ENCODE measurements at places on chromosomes 12 and 14. TPM values are rescaled to one million over a fixed set of nuclear protein-coding genes. Genes with fewer than 3 reads are reported as not detected.

IL22 gene
- not detected for total RNA-seq

GRCh38 chr12:131266591-131267467 is 313.1 kb downstream of the ADGRD1 start:
- peak; percentile 35 for DNase-seq

- DNase-seq = no peak
Observed at GRCh38 chr12:49730568-49731101, 10.7 kb upstream of the TMBIM6 start.

DNA sequence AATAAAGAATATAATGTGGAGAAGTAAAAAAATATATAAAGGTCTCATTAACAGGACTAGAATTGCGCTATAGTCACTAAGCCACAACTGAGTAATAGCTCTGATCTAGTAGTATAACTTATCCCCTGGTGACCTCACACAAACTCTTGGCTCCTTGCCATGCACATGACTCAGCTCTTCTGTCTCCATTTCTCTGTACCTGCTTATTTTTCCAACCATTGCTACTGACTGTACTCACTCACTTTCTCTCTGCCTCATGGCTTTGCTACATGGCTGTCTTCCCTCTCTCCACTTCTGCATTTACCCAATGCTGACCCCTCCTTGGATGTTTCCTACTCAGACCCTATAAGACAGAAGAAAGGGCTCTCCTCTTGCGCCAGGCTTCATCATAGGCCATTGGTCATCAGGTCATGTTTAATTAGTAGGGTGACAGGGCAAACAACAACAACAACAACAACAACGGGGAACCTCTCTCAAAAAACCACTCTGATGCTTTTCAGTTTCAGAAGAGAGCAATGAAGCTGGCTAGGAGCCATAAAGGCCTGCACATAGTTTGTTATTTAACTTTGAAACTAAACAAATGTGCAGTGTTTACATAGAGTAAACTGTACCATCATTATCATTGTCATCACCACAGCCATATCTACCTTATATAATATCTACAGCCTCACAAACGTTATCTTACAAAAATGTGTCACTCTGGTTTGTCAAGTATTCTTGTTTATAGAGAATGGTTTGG is 25.6 kb upstream of the KRAS start:
- DNase-seq = no peak

RPL10L gene
- total RNA-seq = not detected

DNA sequence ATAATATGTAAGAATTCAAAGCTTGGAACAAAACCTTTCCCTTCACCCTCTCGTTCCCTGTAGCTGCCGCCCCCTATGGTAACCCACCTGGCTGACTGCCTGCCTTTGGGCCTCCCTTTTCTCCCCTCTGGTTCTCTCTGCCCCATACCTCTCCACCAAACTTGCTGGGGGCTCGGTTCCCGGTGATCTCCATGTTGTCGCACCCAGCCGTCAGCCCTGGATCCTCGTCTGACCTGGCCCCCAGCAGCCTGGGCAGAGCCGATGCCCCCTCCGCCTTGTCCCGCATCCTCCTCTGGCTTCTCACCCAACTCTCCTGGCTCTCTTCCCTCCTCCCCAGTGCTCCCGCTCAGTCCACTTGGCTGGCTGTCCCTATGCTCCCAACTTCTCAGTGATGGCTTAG is 4.5 kb downstream of the CYP46A1 start:
- DNase-seq = no peak

- no peak for DNase-seq
Observed at GRCh38 chr12:51334764-51335163, 10.8 kb upstream of the BIN2 start.

GRCh38 chr12:76201316-76201715 is 116.8 kb upstream of the NAP1L1 start:
- DNase-seq = no peak

GRCh38 chr14:70934502-70935134 is 27.4 kb downstream of the PCNX1 start:
- no peak for DNase-seq

GRCh38 chr14:89401761-89402160 is 15.3 kb downstream of the FOXN3 start:
- no peak for DNase-seq

GRCh38 chr14:100827101-100828021 is 1.4 kb downstream of the MEG3 start:
- DNase-seq = peak; percentile 39

FBXL14 gene
- 7.0 TPM for total RNA-seq

- peak; percentile 90 for DNase-seq
Observed at GRCh38 chr12:124457287-124458219, 109.9 kb downstream of the NCOR2 start.

NPFF gene
- not detected for total RNA-seq

DNA sequence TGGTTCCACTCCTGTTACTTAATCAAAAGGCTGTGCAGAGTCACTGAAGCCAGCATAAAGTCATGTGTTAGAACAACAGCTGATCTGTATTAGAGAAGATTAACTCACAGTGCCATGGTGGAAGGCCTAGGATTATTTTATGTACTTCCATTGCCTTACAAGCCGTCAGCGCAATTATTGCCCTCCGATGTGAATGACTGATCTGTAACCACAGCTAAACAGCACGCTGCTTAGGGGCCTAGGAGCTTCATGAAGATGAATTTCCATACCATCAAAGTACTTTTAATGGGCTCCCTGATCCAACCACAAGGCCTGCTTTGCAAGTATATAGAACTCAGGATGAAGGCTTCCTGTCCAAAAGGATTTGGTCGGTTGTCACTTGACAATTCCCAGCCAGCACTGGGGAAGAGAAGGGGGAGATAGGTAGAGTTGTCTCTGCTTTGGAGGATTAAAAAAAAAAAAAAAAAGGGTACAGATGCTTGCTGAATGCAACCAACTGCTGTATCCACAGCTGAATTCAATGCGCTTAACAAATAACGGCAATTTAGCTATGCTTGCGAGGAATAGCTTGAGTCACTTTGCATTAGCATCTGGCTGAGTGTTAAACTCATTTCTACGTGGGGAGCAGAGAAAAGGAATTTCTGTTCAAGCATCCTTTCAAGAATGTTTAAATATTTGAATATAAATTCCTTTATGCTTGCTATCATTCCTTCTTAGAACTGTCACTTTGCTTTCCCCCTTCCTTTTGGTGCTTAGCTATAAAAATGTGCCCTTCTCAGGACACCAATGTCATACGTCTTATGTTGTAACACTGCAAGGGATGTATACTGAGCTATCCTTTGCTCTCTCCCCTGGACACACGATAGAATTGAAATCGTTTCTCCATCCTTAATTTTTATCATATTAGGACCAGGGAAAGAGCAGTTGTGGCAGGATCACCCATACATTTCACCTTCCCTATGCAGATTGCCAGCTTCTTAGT is 387.8 kb downstream of the SOX5 start:
- DNase-seq = no peak

DNA sequence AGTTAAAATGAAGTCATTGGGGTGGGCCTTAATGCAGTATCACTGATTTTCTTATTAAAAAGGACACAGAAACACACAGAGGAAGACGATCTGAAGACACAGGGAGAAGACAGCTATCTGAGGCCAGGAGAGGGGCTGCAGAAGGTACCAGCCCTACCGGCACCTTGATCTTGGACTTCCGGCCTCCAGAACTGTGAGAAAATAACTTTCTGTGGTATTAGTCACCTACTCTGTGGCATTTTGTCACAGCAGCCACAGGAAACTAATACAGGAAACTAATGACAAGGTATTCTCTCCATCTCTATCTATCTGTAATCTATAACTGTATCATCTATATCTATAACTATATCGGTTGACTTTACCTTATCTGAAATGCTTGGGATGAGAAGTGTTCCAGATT is 1149.5 kb downstream of the BCL11B start:
- no peak for DNase-seq

GRCh38 chr12:5177731-5178130 is 134.1 kb downstream of the KCNA5 start:
- DNase-seq = no peak

BBOF1 gene
- total RNA-seq = 2.3 TPM

DNA sequence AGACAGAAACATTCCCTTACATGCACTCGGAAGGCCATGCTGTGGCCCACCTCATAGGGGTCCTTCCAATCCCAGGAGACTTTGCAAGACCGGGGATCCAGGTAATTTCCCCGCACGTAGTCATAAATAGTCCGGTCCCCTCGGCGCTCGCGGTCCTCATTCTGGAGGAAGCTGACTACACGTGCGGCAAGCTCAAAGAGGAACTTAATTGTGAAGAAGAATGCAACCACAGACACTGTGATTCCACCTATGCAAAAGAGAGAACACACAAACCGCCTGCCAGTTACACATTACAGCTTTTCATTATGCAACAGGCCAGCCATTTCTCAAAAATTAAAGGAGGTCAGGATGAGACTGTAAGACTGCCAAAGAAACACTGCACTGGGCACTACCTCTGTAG is 28.4 kb downstream of the AREL1 start:
- DNase-seq = peak; percentile 55

PLD4 gene
- 0.13 TPM for total RNA-seq

- DNase-seq = no peak
Observed at GRCh38 chr12:52295663-52296062, 4.3 kb upstream of the KRT81 start.

- DNase-seq = no peak
Observed at GRCh38 chr14:52861403-52861802, 70.0 kb upstream of the GNPNAT1 start.

PROX2 gene
- total RNA-seq = not detected

DNA sequence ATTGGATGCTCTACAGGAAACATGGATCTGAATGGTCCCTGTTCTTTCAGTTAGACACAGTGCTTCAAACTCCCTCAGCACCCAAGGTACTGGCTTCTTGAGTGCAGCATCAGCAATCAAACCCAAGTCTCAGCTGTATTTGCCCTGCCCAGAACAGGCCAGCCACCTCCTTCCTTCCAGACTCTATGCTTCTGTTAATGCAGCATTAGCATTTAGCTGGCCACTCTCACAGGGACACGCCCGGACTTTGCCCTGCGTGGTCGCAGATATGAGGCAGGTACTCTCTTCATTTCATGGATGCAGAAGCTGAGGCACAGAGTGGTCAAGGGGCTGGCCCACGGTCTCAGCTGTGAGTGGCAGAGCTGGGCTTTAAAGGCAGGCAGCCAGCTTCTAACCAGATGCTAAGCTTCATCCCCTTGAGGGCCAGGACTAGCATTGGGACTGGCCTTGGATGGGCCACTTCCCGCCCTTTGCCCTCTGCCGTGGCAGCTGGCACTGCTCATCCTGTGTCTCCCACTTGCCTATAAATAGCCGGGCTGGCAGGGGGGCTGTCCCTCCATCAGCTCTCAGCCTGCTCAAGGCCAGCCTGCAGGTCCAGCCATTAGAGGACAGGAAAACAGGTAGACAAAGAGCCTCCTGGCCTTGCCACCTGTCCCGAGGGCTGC is 1.5 kb upstream of the SLC25A47 start:
- no peak for DNase-seq

DNA sequence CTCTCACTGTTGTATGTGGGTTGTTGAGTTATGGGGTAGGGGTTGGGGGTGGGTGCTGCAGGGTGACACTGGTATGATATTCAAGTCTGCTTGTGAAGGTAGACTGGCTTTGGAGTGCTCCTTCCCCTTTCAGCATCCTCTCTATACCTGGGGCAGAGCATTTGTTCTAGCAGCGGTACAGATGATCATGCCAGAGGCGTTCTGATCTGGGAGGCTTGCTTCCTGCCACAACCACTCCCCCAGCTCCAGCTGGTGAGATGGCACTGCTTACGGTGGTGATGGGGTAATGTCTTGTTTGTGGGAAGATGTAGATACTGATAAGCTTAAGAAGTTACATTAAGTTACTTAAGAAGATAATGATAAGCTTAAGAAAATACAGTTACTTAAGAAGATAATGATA is 131.8 kb downstream of the ERC1 start:
- DNase-seq = no peak

GRCh38 chr14:54040846-54041245 is 84.2 kb upstream of the BMP4 start:
- no peak for DNase-seq
